ENCODE measurements at places on chromosomes 3 and 15. TPM values are rescaled to one million over a fixed set of nuclear protein-coding genes. Genes with fewer than 3 reads are reported as not detected.

Gene CCDC66
- total RNA-seq, result 22.5 TPM

Gene MCCC1
- 11.6 TPM for total RNA-seq

Gene GJD2
- total RNA-seq, result not detected

Gene THAP10
- total RNA-seq, result 2.6 TPM

GRCh38 chr3:72441284-72441994, 406.8 kb downstream of the SHQ1 start:
- DNase-seq, result no peak

GRCh38 chr3:130950641-130951040, 56.8 kb downstream of the ATP2C1 start:
- peak; percentile 47 for DNase-seq

DNA sequence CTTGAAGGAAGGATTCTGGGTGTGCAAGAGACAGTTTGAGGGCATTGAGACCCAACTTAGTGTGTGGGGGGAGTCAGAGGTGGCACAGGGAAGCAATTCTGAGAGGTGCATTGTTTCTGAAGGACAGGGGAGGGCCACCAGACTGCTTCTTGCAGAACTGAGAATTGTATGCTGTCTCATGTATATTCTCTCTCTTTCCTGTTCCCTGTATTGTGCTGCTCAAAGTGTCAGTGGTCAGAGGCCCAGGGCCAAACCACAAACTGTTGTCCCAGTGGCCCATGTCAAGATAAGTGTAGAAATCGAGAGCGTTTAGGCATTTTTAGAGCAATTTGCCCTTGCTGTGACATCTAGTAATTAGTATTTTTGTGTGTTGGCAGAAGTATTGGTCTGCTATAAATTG, 567.1 kb downstream of the EDEM1 start:
- DNase-seq, result no peak

- DNase-seq, result no peak
Measured at GRCh38 chr15:87228460-87228859, 1028.1 kb downstream of the NTRK3 start.

GRCh38 chr3:108088697-108089096, 2.1 kb downstream of the CD47 start:
- peak; percentile 36 for DNase-seq

DNA sequence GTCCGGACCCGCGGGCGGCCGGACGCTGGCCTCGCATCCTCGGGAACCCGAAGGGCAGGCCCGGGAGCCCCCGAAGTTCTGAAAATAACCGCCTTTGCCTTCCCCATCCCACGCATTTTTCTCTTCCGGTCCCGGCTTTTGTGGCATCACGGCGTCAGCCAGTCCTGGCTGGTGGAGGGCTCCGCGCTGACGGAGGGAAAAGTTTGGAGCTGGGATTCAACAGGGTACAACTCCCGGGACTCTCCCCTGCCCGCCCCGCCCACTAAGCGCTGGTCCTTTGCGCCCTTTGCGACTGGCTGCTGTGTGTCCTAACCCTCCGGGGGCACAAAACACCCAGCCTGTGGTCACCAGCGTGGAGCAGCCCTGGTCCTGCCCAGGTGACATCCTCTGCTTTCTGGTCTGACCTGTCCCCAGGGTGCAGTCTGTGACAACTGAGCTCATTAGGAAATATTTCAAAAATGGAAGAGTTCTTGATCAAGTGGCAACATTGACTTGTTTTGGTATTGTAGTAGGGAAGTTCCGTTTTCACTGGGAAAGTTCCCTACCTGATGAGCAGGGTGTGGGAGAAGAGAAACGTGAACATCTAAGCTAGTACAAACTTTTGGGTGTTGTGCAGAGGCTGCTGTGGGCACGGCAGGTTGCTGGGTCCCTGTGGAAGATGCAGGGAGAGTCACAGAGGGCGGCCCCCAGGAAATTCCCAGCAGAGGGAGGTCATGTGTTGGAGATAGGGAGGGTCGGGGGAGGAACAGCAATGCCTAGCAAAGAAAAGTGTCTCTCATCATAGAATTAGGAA, 775 bp downstream of the ARNT2 start:
- DNase-seq, result no peak

DNA sequence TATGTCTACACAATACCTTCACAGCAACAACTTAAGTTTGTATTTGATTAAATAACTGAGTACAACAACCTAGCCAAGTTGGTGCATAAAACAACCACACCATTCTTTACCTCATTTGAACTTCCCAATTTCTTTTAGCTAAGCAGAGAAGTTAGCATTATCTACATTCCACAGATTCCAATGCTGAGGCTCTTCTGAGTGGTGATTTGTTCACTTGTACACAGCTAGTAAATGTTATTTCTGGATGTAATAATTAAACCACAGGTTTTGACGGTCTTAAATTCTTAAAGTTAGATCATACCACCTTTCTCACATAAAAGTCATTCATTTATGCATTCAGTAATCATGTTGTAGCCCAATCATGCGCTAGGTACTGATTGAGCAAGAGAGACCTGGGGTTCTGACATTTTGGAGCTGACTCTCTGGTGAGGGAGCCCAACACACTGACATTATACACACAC, 102.5 kb downstream of the SST start:
- peak; percentile 69 for DNase-seq

DNA sequence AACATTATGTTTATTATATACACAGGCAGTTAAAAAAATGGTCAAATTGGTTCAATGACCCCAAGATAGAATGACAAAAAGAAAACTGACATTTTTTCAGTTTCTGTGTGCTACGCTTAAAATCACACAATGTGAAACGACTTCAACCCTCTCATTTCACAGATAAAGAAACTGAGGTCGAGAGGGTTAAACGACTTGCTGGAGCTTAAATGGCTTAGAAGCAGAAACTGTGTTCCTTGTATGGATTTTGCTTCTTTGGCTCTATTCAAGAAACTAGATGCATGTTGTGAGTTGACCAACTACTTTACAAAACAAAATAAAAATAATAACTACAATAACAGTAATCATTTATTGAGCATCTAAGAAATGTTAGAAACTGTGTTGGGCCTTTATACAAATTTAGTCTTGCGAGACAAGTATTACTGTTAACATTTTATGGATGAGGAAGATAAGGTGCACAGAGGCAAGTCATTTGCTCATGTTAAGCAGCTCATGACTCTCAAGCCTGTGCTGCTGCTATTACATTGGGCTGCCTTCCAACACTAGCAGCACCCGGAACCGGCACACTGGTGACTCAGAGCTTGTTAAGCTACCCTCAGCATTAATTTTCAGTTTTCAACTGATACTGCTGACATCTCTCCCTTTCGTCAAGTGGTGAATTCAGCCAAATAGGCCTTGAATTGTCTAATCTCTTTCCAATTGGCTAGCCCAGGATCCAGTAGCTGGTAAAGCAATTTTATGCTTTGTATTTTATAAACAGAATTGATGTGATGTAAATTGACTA, 487.6 kb downstream of the NAALADL2 start:
- peak; percentile 83 for DNase-seq

- DNase-seq, result no peak
Measured at GRCh38 chr3:139323146-139323545, 20.7 kb upstream of the MRPS22 start.

- no peak for DNase-seq
Measured at GRCh38 chr15:92603278-92603677, 52.3 kb downstream of the FAM174B start.

DNA sequence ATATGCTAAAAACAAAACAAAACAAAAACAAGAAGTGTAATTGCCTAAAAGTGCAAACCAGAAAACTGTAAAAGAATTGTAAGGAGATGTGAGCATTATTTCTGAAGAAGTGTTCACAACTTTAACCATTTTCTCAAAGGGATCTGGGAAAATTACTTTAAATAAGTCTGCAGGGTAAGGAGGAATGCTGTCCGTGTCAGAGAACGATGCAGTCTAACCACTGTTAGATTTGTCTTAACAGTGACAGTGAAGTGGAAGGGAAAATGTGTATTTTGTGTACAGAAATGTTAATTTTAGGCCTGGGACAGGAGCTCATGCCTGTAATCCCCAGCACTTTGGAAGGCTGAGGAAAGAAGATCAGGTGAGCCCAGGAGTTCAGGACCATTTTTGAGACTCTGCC, 95.7 kb downstream of the DLG1 start:
- no peak for DNase-seq

All from fibroblast of villous mesenchyme (primary cell).